ENCODE measurements at places on chromosomes 12 and 14.

DNA sequence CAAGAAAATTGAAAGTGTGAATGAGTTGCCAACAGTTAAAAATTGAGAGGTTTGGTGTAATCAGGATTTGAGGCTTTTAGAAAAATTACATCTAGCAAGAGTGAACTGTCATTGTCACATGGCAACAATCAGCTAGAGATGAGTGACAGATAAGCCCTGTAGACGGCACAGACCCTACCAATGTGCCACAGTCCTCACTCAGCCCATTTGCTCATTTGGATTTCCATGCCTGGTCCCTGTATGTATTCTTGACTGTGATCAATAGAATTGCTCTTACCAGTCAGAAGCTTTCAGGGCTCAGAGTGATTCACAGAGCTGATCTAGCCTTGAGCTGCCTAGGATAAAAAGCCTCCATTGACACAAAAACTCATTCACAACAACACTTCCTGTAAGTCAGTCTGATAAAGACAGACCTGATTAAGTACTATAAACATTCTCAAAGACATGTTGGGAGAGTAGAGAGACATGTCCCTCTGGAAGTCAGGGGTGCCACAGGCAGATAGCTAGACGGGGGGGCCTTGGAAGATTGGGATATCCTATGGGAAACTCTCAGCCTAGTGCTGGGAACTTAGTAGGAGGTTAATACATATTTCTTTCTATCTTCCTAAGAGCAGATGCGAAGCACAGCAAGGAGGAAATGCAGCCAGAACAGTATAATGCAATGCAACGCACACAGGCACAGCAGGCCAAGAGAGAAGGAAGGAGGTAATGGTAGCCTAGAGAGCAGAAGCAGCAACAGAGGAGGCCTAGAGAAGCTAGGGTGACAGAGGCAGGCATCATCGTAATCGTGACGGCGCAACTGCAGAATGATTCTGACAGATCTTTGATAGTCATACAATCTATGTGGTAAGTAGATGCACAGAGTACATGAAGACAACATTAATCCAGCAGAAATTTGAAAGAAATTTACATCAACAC, 2.0 kb upstream of the PELI2 start:
- no peak overlapping the region for H3K4me3 ChIP-seq
- H3K4me1 ChIP-seq = peaks cover 25% of the 10 kb centered on the region
- no peak for DNase-seq
- H3K36me3 ChIP-seq = no peaks in the 10 kb centered on the region
- H3K27ac ChIP-seq = no peak overlapping the region

- peaks cover 21% of the 10 kb centered on the region for H3K4me1 ChIP-seq
- no peak overlapping the region for H3K4me3 ChIP-seq
- H3K27me3 ChIP-seq = no peaks in the 10 kb centered on the region
- 0 out of 2 replicates have a peak, but pooled peaks cover 8% of the 10 kb centered on the region for H3K36me3 ChIP-seq
- no peak for DNase-seq
Measured at GRCh38 chr14:89578156-89578555, 161.1 kb upstream of the FOXN3 start.

DNA sequence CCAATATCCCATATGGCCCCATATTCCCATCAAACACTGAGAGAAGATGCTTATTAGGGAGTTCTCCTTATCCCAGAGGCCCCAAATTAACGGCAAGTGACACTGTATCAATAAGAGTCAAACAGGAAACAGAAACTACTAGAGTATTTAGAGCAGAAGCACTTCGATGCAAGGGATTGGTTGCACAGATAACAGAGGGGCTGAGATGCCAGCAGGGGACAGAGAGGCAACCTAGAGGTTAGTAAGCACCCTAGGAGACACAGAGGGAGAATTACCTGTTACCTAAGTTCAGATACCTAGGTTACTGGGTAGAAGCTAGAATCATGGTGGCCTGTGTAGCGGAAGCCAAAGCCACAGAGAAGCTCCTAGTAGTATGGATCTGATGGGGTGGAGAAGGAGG, 2.9 kb downstream of the HEBP1 start:
- no peak for DNase-seq
- H3K27me3 ChIP-seq = no peaks in the 10 kb centered on the region
- peak overlapping the region; percentile 33 for H3K4me3 ChIP-seq
- no peak overlapping the region for H3K27ac ChIP-seq

GRCh38 chr14:86987966-86988365, 1005.0 kb downstream of the GALC start:
- no peak overlapping the region for H3K4me3 ChIP-seq
- H3K4me1 ChIP-seq = no peaks in the 10 kb centered on the region
- no peak overlapping the region for H3K27ac ChIP-seq
- no peak for DNase-seq
- H3K27me3 ChIP-seq = peaks cover 2% of the 10 kb centered on the region
- H3K36me3 ChIP-seq = no peaks in the 10 kb centered on the region
